Suprapubic skin (tissue), 4 donors: ENCODE measurements at places on chromosomes 12 and 14.

GRCh38 chr14:55053500-55053899 lies 2.1 kb downstream of the MAPK1IP1L start:
- DNase-seq, result no peak

DNA sequence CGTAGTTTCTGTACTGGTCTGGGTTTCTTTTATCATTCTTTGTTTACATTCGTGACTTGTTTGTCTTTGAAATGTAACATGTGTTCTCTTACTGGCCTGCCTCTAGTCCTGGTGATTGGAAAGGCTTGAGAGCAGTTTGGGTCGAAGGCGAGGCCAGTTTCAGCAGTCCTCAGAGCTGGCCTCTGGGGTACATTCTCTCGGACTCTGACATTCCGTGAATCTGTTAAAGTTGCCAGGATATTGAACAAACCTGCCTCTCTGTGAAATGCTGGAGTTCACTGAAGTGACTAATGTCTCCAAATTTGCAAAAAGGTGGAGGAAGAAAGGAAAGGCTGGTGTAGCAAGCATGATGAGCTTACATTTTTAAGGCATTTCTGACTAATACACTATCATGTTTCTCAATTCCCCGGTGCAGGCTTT lies 1.5 kb downstream of the PLEKHA5 start:
- DNase-seq, result no peak

- no peak for DNase-seq
Measured at GRCh38 chr14:21791749-21792148, 118.1 kb upstream of the OR4E1 start.

DNA sequence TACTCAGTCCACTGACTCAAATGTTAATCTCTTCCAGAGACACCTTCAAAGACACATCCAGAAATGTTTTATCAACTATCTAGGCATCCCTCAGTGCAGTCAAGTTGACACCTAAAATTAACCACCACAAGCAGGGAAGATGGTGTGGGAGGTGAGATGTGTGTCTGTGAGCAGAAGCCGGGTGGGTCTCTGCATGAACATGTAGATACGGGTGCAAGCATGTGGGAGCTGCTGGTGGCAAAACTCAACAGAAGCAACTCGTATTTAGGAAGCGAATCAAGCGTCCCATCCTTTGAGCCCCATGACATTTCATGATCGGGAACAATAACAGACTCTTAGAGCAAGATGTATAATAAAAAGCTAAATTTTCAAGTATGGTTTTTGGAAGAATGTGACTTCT lies 110.0 kb upstream of the C14orf180 start:
- no peak for DNase-seq

- DNase-seq, result no peak
Measured at GRCh38 chr12:65443038-65443437, 164.6 kb downstream of the MSRB3 start.

DNA sequence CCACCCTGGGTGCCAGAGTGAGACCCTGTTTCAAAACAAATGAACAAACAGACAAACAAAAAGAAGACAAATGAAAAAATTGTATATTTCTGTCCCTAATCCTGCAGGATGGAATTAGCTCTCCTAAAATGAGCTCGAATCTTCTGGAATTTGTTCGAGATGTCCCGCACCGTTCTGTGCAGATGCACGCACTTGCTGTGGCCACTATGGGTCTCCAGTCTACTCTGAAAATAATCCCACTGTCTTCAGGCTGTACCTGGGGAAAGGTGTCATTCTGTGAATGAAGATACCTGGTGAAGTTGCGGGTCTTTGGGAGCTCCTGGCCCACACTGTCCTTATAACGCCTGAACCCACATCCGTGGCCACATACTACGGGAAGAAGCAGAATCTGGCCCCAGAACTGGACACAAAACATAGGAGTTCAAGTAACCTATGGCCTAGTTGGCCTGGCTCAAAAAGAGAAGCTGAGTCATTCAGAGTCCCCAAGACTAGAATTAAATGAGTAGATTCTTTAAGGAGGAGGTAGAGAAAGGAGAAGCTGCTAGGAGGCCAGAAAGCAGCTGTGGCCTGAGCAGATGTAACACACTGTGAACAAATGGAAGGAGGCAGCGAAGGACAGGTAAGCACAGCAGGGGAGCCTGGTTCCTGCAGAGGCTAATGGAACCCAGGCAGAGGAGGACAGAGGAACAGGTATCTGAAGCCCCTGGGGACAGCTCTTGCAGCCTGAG lies 108.6 kb downstream of the FOXN3 start:
- no peak for DNase-seq

DNA sequence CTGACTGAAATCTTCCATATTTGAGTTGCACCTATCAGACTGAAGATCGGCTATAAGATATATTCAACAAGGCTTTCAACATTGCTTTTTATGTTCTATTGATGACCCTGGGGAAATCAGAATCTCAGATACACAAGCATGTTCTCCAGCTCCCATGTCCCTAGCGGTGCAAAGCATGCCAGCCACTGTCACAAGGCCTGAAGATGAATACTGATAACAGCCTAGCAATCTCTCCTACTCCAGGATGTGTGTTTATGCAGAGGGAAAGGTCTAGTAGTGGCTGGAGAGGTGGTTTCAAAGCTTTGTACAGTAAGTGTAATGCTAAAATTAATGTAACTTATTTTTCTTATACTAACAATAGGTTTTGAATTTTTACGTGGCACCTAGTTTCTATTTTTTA lies 64.6 kb downstream of the SOX5 start:
- DNase-seq, result no peak

GRCh38 chr12:103827911-103828391 lies 13.1 kb downstream of the NT5DC3 start:
- no peak for DNase-seq
